ENCODE measurements at places on chromosomes 11 and 22.

DNA sequence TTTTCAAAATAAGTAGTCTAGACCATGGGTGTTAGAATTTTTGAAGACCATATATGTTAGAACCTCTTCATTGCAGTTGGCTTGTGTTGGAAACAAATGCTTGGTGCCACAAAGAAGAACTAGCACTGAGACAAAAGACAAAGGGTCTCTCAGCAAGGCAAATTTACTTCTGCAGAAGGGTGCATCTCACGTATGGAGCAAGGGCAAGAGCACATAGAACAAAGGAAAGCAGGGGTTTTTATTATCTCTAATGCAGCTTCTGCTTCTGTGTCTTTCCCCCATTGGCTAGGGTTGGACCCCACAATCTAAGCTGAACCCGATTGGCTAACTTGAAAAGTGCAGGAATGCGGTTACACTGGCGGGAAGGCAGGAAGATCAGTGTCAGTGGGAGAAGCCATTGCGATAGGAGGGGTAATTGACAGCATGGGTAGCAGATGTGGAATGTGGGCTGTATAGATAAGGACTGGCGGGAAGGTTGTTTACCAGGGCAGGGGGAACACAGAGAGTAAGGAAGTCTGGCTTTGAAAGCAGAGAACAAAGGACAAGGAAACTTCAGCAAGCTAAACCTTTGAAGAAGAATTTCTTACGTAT lies 9.2 kb upstream of the RBMXL2 start:
- no peak for DNase-seq

GRCh38 chr11:15923183-15923582 lies 433.2 kb downstream of the SOX6 start:
- DNase-seq = no peak

GRCh38 chr22:27401321-27401720 lies 400.2 kb downstream of the MN1 start:
- DNase-seq = peak; percentile 22

- DNase-seq = no peak
Observed at GRCh38 chr11:46894961-46895360, 23.4 kb downstream of the LRP4 start.

DNA sequence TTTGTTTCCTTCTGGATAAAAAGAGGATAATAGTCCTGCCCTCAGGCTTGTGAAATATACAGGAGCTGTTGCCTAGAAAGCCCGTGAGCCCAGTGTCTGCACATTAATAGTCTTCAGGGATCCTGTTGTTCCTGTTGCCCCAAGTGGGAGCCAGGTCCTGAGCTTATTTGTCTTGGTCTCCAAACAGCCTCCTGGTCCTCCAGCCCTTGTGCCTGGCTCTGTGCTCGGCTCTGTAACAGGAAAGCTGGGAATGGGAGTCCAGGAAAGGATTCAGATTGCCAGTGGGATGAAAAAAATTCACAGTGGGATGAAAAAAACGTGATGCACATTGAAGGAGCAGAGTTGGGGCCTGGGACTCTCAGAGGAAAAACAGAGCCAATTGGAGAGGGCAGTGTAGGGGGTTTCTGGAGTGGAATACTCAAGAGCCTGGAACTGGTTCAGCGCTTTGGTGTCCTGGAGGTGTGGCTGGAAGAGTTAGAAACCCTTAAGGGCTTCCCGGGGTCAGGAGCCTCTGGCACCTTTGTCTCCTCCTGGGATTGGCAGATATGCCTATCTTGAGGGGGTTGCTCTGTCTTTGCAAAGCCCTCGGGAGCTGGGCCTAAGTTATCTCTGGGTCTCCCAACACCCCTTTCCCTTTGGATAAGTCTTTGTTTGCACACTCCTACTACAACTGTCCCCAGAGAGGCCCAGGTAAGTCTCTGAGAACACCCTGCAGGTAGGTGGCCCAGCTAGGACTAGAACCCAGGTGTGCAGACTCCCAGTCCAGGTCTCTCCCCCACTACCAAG lies 2.3 kb upstream of the INPPL1 start:
- no peak for DNase-seq

DNA sequence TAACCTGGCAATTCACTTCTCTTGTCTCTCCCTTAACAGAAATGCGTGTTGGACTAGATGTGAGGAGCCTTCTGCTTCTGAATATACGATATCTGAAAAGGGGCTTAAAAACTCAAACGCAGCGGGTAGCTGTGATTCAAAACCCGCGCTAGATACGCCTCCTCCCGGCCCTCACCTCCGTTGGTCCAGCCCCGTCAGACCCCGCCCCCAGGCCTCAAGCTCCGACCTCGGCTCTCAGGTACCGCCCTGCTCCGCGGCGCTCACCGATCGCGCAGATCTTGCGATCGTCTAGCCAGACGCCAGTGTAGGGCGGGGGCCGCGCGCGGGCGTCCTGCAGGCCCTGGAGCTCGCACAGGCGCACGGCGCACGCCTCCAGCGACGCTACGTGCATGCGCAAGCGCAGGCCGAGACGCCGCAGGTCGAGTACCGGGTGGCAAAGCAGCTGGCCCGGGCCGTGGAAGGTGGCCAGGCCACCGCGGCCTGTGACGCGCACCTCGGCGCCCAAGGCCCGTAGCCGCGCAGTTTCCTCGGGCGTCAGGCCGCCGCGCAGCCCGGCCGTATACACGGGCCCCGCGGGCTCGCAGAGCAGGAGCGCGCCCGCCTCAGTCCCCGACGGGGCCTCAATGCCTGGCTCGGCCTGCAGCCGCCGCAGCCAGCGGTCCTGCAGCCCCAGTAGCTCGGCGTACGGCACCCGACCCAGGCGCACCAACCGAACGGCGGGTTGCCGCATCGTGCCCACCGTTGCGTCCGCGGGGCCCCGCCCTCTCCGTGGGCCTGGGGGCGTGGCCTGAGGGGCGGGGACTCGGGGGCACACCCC lies at the start of gene LIPT2:
LIPT2 (minus strand) TSS at position 751 of the 817 bp plus-strand sequence; CDS start at position 730, 21 bp downstream.
- DNase-seq = peak; percentile 90

DNA sequence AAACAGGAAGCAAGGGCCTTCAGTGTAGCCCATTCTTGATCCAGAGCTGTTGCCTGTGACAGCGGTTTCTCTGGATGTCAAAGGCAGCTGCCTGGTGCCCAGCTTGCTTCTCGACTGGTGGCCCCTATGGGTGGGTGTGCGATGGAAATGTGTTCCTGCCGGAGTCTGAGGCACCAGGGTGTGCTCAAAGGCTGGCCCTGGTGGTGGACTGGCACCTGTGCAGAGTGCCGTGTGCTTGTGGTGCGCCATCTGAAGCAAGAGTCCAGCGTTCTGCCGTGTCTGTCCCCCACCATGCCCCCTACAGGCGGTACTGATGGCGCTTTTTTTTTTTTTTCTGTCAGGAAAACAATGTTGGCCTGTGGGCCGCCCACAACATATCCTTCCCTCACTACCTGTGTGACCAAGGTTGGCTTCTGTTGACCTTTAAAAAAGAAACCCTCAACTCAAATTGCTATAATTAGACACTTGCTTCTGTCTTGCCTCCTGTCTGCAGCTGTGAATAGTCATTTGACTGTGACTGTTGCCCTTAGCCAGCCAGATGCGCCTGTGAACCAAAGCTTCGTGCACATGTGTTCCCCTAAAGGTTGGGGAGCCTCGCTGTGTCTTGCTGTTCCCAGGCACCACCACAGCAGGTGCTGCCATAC lies 4.7 kb upstream of the RANBP1 start:
- DNase-seq = no peak

- peak; percentile 31 for DNase-seq
Observed at GRCh38 chr11:12258451-12258850, 118.9 kb upstream of the PARVA start.

DNA sequence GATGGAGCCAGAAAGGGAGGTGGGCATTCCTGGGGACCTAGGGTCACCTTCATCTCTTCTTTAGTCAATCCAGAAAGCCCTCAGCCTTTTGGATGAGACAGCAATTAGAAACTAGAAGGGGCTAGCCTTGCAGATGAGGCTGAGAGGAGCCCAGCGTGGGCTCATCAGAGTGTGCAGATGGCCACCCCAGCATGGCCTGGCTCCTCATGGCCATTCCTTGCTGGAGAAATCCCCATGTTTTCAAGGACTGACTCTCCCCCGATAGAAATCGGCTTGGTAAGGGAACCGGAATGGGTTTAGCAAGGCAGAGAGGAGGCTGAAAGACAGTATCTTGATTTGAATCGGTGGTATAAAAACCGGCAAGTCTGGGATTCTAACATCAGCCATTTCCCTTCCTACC lies 274.6 kb downstream of the BUD13 start:
- no peak for DNase-seq

GRCh38 chr11:109405671-109406070 lies 16.3 kb upstream of the C11orf87 start:
- no peak for DNase-seq

GRCh38 chr11:104892723-104893511 lies 5.3 kb downstream of the CASP12 start:
- no peak for DNase-seq

- no peak for DNase-seq
Observed at GRCh38 chr11:27207025-27207650, 155.9 kb downstream of the CCDC34 start.

DNA sequence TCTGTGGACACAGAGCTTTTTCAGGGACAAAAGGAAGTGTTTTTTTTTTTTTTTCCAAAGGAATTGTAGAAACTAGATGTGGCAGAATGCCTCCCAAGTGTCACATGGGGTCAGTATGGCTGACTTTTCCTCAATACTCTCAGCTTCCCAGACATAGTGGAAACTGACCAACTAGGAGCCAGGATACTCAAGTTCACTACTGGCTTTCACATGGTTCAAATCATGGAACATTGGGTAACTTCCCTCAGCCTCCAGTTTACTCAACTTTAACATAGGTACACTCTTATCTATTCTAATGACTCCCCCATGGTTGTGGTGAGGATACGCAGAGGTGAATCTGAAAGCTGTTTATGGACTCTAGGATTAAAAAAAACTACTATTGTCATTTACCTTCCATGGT lies 1.4 kb downstream of the SLC5A1 start:
- no peak for DNase-seq
